Thyroid gland (tissue), 4 donors: ENCODE measurements at places on chromosomes 4 and X.

- DNase-seq, result no peak
These were observed 618.1 kb downstream of the PPP4R3C start for GRCh38 chrX:26845056-26845455.

DNA sequence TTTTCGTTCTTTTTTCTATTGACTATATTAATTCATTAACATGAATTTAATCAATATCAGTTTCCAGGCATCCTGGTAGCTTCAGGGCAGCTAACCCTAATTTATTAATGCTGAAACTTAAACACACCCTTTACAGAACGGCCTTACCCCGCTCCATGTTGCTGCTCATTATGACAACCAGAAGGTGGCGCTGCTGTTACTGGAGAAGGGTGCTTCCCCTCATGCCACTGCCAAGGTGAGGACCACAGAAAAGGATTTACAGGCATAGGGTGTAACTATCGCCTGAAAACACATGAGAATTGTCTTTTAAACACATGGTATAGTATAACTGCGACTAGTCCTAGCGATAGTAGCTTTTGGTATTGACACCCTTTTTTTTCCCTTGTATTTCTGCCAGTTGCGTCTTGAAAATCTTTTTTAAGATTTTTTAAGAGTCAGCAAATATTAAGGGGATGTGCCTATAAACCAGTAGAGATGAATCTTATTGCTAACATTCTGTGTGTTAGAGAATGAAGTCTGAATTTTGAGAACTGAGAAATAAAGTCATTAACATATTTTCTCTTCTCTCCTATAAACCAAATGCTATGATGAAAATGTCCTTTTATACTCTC lies 229.0 kb downstream of the ANK2 start:
- peak; percentile 60 for DNase-seq

- DNase-seq, result no peak
These were observed 25.2 kb upstream of the PTTG2 start for GRCh38 chr4:37935026-37935425.

- no peak for DNase-seq
These were observed 107.7 kb upstream of the ATXN3L start for GRCh38 chrX:13427441-13428052.

GRCh38 chr4:72397314-72397713 lies 171.7 kb downstream of the ADAMTS3 start:
- peak; percentile 27 for DNase-seq

- DNase-seq, result peak; percentile 68
These were observed 29.8 kb upstream of the ARHGAP24 start for GRCh38 chr4:85445050-85445639.

- DNase-seq, result no peak
These were observed 175.8 kb downstream of the COMMD8 start for GRCh38 chr4:47287735-47288134.

- no peak for DNase-seq
These were observed 465.5 kb downstream of the ADGRL3 start for GRCh38 chr4:61665649-61666048.

DNA sequence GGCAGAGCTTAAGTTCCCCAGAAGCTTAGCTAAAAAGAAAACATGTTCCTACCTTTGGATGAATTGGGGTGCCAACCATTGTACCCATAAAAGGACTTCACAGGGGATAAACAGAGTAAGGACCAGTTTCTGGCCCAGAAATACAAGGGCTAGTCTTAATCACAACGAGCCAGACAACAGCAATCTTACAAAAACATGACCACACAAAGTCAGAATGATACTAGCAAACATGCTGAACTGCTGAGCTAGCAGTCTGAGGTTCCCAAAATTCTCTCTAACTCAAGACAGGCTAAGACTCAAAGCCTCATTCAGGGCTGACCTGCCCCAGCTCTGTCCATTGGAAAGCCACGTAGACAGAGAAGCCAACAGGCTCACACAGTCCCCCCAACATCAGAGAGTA lies 40.3 kb downstream of the ATP11C start:
- no peak for DNase-seq

DNA sequence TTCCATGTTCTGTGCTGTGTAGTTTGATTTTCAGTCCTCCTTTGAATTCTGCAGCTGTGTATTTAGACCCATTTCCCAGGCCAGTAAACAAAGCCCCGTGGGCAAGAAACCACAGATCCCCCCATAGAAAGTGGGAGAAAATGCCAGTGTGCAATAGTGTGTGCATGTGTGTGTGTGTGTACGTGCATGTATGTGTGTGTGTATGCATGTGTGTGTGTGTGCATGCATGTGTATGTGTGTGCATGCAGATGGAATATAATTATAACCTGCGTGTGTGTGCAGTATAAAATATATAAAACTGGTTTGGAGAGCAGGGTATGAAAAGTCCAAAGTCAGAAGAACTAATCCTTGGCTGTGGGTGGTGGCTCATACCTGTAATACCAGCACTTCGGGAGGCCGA lies 5.2 kb upstream of the CD99 start:
- DNase-seq, result no peak
